ENCODE measurements at places on chromosomes 4 and X.

- DNase-seq = no peak
Measured at GRCh38 chr4:128354205-128354821, 66.7 kb upstream of the PGRMC2 start.

GRCh38 chrX:39011454-39012221, 210.4 kb downstream of the MID1IP1 start:
- no peak for DNase-seq

- no peak for DNase-seq
Measured at GRCh38 chr4:52588771-52589591, 70.1 kb downstream of the USP46 start.

- DNase-seq = no peak
Measured at GRCh38 chr4:57291911-57292310, 181.7 kb upstream of the IGFBP7 start.

DNA sequence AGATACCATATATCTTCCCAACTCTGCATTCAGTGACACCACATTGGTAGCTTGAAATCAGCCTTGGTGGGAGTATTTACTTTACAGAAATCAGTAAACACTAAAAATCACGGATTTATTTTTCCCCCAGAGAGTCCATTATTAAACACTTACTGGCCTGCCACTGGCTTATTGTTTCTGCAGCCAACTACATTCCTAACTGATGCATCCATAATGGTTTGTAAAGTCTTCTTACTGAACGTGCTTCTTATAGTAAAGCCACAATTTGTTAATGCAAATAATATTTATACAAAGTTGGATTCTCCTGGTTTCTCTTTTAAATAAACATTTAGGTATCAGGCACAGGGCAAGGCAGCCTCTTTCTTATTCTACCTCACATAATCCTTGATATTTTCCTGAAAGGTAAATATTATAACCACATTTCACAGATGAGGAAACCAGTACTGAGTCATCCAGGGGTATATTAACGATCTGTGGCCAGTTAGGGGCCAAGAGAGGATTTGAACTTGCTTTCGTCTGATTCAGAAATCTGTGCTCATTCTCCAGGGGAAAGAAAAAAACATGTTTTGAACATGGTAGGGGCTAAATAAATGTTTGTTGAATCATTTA, 136.5 kb downstream of the RAB28 start:
- DNase-seq = no peak

- no peak for DNase-seq
Measured at GRCh38 chrX:132489578-132490419, 961 bp upstream of the MBNL3 start.

- no peak for DNase-seq
Measured at GRCh38 chr4:86403575-86403974, 43.7 kb upstream of the MAPK10 start.

GRCh38 chrX:17788439-17788838, 51.1 kb downstream of the SCML1 start:
- no peak for DNase-seq

DNA sequence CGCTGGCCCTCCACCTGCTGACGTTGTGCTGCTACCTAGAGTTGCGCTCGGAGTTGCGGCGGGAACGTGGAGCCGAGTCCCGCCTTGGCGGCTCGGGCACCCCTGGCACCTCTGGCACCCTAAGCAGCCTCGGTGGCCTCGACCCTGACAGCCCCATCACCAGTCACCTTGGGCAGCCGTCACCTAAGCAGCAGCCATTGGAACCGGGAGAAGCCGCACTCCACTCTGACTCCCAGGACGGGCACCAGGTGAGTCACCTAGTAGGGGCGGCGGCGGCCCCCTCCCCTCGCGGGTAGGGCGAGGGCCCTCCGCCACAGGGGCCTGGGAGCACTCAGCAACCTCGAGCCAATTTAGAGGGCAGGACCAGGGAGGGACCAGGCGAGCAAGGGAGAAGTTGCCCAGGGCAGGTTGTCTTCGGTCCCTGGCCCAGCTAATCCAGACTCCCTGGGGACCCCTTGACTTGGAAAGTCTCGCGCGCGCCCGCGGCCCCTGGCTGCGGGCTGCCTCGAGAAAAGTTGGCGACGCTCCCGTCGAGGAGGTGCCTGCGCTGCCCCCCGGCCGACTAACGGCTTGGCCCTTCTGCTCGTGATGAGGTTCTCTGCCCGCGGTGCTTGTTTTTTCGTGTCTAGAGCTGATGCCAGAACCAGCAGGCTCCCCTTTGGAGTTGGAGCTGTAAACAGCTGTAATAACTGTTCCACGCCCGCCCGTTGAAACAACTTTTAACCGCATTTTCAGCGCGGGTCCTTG, 717 bp downstream of the EDA start:
- no peak for DNase-seq

GRCh38 chrX:103741879-103742278, 31.2 kb downstream of the TMEM31 start:
- no peak for DNase-seq

- no peak for DNase-seq
Measured at GRCh38 chr4:95289028-95289634, 259.6 kb downstream of the UNC5C start.

GRCh38 chr4:27128443-27128842, 267.8 kb downstream of the STIM2 start:
- DNase-seq = no peak

- no peak for DNase-seq
Measured at GRCh38 chr4:168942985-168943384, 67.1 kb downstream of the CBR4 start.

GRCh38 chr4:184907216-184907615, 81.4 kb upstream of the ACSL1 start:
- DNase-seq = no peak

DNA sequence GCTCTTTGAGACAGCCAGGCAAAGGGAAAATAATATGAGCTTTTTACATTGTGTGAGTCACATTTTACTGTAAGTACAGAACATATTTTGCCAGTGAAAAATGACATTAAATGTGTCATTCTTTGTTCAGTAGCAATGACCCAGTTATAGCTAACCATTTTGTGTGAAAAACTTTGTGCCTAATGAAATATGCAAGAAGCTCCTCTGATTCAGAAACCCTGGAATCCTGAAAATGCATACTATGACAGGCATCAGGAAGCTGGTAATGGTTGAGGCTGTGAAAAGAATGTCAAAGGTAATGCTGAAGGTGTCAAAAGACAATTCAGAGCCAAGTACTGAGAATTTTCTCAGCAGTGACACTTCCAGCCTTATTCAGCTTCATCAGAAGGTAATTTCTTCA, 549.5 kb upstream of the SMIM31 start:
- no peak for DNase-seq

- no peak for DNase-seq
Measured at GRCh38 chr4:25089051-25089763, 58.5 kb upstream of the LGI2 start.

DNA sequence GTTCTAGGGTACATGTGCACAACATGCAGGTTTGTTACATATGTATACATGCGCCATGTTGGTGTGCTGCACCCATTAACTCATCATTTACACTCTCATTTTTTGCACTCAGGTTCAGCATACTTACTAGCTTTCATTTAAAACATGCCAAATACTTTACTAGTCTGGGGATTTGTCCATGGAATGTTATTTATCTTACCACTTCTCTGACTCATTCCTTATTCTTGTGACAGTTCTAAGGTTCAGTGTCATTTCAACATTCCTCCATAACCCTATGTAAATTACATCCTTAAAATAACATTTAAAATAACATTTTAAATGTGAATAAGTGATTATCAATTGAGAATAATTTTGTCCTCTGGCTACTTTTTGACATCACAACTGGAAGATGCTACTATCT, 19.5 kb upstream of the SYTL5 start:
- DNase-seq = no peak

DNA sequence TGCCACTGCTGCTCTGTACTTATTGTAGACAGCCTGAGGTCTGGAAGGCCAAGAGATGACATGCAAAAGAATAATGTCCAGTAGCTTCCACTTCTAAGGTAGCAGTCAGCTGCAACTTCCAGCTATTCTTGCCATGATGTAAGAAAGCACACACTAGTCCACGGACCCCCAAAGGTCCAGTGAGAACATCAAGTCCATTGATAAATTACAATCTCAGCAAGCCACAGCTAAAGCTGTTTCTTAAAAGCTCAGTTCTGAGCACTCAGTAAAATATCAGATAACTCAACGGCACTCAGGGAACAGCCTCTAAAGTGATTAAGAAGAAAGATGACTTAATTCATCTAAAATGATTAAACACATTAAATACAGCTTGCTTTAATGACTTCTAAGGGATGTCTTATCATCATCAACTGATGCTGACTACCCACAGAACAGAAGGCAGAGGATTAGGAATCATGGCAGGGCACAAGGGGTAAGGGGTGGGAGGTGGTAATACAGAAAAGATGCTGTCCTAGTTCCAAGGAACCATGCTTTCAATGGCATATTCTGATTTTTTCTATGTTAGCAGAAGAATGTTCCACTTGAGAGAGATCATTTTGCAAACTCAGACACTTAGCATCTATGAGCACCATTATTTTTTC, 99.1 kb upstream of the CBR4 start:
- no peak for DNase-seq

DNA sequence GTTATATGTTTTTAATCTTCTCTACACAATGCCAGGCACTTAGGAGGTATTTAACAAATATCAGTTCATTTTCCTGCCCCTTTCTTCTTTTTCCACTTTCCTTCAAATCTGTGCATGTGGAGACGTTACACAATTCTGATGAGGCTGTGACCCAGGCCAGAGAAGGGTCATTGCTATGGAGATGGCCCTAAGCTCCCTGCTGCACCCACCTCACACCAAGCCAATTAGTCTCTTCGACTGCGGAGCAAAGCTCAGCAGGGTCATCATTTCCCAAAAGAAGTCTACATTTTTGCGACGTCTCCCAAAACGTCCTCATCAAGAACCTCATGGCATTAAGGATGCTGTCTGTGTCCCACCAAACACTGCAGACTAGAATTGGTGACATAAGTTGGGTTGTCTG, 28.9 kb upstream of the VEGFD start:
- no peak for DNase-seq

DNA sequence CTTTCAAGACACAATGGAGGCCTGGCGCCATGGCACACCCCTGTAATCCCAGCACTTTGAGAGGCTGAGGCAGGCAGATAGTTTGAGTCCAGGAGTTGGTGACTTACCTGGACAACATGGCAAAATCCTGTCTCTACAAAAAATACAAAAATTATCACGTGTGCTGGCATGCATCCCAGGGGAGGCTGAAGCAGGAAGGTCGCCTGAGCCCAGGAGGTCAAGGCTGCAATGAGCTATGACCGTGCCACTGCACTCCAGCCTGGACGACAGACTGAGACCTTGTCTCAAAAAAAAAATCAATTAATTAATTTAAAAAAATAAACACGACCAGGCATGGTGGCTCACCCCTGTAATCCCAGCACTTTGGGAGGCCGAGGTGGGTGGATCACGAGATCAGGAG, 2.0 kb upstream of the CTPS2 start:
- DNase-seq = no peak

GRCh38 chr4:150722908-150723362, 141.0 kb downstream of the MAB21L2 start:
- no peak for DNase-seq

- DNase-seq = no peak
Measured at GRCh38 chrX:123964156-123964834, 2.8 kb downstream of the STAG2 start.

- no peak for DNase-seq
Measured at GRCh38 chrX:131609480-131609879, 65.6 kb downstream of the OR13H1 start.

GRCh38 chr4:184932343-184932742, 85.9 kb upstream of the HELT start:
- no peak for DNase-seq

Measured in amygdala (tissue), 56 donors.